ENCODE measurements at places on chromosomes 3 and 15.

- no peak for DNase-seq
These were observed 44.1 kb upstream of the SLC12A8 start for GRCh38 chr3:125256675-125257074.

DNA sequence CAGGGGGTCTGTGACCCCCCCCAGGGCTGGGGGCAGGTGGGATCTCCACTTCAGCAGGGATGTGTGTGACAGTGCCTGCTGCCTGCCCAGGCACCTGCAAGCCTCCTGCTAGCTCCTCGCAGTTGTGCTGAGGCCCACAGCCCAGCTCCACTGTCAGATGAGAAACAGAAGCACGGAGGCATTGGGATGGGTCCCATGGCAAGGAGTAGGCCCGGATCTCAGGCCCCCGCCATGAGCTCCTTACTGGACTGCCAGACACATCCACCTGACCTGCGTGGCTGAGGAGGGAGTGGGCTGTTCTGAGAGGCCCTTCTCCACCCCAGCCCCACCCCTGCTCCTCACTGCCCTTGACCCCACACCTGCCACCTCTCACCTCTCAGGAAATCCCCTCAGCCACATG lies 18.2 kb upstream of the SKOR1 start:
- no peak for DNase-seq

GRCh38 chr15:51103330-51103729 lies 8.6 kb upstream of the TNFAIP8L3 start:
- DNase-seq = no peak

DNA sequence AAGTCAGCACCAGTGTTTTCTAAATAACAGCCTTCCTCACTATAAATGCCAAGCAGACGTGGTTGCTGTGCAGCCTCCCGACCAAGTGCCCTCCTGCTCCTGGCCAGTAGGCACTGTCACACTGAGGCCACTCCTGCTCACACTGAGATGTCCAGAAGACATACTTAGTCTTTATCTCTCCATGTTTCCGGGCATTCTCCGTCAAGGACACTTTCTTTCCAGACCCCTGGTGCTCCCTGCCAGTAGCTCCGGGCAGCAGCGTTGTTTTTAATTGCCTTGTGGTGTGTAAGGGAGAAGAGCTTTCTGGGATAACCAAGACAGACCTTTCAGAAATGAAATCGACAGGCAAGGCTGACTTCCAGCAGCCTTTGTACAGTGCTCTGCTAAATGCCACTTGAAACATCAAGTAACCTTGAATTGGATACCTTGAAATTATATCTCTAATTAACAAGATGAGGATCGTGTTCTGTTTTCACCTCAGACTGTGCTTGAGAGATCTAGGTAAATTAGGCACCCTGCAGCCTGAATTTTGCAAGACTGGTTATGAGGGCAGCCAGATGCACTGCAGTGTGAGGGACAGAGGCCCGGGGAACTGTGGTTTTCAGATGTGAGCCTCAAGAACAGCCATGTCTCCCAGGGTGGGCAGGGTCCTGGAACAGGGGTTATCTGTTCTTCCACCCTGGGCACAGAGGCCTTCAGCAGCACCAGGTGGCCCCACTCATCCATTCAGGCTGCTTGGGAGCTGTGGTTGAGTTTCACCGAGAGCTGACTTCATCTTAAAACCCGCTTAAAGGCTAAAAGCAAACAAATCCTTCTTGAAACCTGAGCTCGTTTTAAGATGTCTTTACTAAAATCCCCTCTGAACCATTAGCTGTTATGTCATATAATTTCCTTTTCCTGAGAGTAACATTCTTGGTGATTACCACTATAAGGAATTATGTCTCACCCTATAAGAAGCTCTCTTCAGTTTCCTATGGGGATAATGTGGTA lies 105.5 kb upstream of the IL12A start:
- DNase-seq = no peak

DNA sequence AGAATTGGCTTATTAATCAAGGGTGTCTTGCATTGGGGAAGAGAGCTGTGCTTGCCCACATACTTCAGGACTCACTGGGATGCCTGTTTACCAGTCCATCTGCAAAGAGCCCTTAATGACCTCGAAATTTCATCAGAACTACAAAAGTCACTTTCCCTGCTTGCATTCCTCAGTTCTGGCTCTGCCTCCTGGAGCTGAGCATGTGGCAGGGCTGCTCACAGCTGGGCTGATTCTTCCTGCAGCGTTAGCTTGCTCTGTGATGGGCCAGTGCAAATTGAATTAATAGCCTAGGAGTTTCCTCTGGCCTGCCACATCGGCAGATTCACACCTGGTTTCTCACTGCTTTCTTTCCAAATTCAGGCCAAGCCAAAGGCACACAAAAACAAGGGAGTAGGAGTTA lies 108.9 kb downstream of the DUT start:
- no peak for DNase-seq

GRCh38 chr15:61115679-61116078 lies 113.4 kb downstream of the RORA start:
- no peak for DNase-seq

DNA sequence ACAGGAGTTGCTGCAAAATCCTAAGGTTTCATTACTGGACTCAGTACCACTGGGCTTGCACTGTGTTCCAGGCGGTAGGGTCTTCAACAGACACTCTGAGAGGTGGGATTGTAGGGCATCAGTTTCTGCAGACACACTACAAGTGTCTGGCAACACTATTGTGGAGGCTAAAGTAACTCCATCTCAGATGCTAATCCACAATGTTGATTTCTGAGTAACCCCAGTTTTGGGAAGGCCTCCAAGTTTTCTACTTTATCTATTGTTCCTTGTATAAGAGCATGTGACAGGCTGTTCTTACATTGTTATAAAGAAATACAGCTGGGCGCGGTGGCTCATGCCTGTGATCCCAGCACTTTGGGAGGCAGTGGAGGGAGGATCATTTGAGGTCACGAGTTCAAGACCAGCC lies 2.5 kb upstream of the ABHD5 start:
- DNase-seq = no peak

DNA sequence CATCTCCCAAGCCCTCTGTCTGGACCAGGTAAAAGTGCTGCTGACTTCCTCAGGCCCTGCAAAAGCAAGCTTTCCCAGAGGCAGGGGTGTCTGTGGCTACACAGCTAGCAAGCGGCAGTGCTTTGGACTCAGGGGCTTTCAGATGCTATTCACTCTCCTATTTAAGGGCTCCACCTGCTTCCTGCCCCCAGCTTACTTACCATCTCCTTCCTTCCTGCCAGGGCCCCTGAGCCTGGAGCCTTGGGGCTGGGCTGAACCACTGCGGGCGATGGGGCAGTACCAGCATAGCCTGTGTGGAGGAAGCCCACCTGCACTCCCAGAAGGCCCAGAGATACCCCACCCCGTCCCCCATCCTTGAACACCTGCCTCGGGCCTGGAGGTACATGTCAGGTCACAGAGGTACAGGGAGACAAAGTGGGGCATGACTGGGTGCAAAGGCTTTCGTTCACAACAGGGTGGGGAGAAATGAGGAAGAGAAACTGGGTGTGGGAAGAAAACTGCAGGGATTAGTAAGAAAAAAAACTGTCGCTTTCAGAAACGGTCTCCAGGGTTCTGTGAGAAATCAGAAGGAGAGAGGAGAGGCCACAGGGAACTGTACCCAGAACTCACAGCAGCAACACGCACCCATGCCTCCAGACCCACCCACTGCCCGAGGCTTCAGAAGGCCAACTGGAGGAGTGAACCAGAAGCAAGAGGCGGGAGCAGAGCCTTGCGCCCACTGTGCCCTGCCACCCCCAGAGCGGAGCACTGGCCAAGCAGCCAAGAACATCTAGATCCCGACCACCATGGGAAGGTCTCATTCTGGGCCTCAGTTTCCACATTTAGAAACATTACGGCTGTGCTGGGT lies 49.5 kb downstream of the CCDC12 start:
- DNase-seq = no peak

- DNase-seq = no peak
These were observed 59.2 kb downstream of the PIAS1 start for GRCh38 chr15:68113273-68113672.

DNA sequence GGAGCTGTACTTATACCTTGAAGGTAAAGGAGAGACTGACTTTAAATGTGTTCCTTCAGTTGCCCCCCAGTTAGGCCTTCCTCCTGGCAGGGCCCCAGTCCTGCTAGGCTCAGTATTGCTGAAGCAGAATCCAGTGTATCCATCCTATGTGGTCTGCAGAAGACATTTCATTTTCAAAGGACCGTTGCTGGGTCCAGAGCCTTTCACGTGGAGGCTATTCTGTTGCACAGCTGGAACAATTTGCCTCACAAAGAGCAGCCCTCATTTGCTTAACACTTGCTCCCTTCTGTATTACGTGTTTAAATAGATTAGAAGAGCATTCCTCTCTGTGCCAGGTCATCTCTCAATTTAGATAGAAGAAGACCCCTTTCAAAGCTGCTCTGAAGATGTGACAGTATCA lies 78.9 kb upstream of the CFAP20DC start:
- no peak for DNase-seq
